ENCODE measurements at places on chromosomes 2 and 18.

DNA sequence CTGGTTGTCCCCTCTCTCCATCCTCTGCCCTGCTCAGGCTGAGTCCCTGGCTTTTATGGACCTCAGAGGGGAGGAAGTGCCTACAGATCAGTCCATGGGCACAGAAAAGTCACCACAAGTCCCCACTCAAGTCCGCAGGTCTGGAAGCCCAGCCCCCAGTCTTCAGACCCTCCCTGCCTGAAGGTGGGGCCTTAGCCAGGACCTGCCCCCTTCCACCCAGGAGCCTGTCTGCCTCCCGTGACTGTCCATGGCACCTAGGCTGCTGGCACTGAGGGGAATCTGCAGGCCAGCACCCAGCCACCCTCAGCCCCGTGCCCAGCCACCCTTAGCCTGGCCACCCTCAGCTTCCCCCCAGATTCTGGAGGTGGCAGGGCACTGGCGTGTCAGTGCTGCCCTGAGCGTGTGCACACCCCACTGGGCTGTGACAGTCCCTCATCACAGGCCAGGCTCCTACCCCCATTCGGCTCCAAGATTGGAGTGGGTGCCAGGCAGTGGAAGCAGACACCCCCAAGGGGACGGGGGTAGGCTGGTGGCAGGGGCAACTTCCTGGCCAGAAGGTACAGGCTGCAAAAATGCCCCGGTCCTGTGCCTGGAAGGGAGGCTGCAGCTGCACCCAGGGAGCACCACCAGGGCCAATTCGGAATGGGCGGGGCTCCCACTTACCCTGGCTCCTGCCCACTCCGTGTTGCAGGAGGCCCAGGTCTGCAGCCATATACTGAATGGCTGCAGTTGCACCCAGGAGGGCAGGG, 154.7 kb upstream of the RMP24 start:
- H3K4me1 ChIP-seq = no peaks in the 10 kb centered on the region
- no peak for DNase-seq
- peaks cover 18% of the 10 kb centered on the region for H3K27me3 ChIP-seq
- no peak overlapping the region for H3K27ac ChIP-seq

- H3K4me1 ChIP-seq = no peaks in the 10 kb centered on the region
- peaks cover 10% of the 10 kb centered on the region for H3K27me3 ChIP-seq
- H3K27ac ChIP-seq = no peak overlapping the region
Measured at GRCh38 chr18:36334798-36335197, 37.3 kb downstream of the FHOD3 start.

- peak overlapping the region; percentile 48 for H3K4me3 ChIP-seq
- no peaks in the 10 kb centered on the region for H3K36me3 ChIP-seq
- H3K27ac ChIP-seq = peak overlapping the region; percentile 97
- DNase-seq = peak; percentile 78
Measured at GRCh38 chr2:9655441-9656269, 24.9 kb upstream of the YWHAQ start.

GRCh38 chr2:209876211-209876610, 104.6 kb downstream of the UNC80 start:
- no peaks in the 10 kb centered on the region for H3K4me1 ChIP-seq
- no peaks in the 10 kb centered on the region for H3K36me3 ChIP-seq
- no peak overlapping the region for H3K27ac ChIP-seq
- no peak overlapping the region for H3K4me3 ChIP-seq

GRCh38 chr2:203400805-203401585, 72.8 kb downstream of the ABI2 start:
- peaks cover 44% of the 10 kb centered on the region for H3K36me3 ChIP-seq
- DNase-seq = no peak
- no peak overlapping the region for H3K4me3 ChIP-seq
- no peak overlapping the region for H3K27ac ChIP-seq
- no peaks in the 10 kb centered on the region for H3K27me3 ChIP-seq

DNA sequence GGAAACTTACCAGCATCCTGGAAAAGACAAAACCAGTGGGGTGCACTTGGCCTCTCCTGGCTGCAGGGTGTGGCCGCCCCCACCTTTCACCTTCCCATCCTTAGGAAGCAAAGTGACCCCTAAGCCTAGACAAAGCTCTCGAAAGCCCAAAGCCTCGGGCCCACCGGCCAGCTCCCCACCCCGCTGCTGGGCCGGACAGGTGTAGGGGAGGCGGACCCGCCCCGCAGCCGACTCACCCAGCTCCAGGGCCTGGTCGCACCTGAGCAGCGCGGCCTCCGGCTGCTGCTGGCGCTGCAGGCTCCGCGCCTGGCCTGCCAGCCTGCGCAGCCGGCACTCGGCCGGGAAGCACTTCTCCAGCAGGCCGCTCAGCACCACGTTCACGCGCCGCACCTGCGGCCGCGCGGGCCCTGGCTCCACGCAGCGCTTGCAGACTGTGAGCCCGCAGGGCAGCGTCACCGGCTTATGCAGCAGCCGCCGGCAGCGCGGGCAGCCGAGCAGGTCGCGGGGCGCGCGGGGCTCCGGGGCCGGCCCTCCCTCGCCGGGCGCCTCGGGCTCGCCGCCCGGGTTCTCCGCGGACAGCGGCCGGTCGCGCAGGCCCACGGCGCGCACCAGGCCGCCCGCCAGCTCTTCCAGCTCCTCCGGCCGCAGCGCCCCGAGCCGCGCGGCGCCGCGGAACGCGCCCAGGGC, 979 bp downstream of the LONRF2 start:
- peaks cover 73% of the 10 kb centered on the region for H3K27me3 ChIP-seq
- peak overlapping the region; percentile 3 for H3K4me3 ChIP-seq
- no peaks in the 10 kb centered on the region for H3K36me3 ChIP-seq
- no peak overlapping the region for H3K27ac ChIP-seq

DNA sequence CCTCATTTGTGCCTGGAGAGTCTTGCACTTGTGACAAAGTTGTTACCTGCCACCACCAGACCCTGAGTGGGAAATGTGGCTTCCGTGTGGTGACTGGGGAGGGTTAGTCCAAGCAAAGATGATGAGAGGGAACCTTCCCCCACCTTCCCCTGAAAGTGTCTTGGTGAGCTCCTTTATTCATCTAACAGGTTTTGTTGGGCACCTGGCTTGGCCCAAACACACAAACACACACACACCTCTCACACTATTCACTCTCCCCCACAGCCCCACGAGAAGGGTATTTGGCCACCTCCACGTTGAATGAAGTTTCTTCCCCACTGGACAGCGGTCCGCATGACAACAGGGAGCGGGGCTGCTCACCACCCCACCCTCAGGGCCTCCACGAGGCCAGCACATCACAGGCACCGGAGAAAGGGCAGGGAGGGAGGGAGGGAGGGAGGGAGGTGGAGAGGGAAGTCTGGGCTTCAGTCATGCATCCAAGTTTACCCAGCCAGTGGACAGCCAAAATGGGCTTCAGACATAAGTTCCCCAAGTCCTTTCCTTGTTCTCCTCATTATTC, 1.4 kb downstream of the CIB4 start:
- no peak for DNase-seq
- H3K27me3 ChIP-seq = peaks cover 36% of the 10 kb centered on the region
- no peaks in the 10 kb centered on the region for H3K4me1 ChIP-seq
- H3K4me3 ChIP-seq = no peak overlapping the region

DNA sequence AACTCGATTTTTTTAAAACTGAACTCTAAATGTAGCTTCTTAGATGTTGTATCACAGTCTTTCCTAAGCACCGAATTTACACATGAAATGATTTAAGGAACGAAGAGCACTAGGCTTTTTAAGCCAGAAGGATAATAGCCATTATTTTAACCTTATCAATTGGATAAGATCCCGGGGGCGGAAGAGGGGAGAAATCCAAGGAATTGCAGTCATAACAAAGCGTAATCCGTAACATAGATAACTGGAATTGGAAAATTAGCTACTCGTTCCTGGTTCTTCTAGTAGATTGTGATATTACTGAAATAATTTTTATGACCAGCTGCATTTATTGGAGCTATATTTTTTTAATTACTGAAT, 988 bp upstream of the KANSL1L start:
- peak overlapping the region; percentile 97 for H3K4me3 ChIP-seq
- peak overlapping the region; percentile 89 for H3K27ac ChIP-seq
- no peak for DNase-seq
- H3K27me3 ChIP-seq = peaks cover 4% of the 10 kb centered on the region
- peaks cover 36% of the 10 kb centered on the region for H3K4me1 ChIP-seq

DNA sequence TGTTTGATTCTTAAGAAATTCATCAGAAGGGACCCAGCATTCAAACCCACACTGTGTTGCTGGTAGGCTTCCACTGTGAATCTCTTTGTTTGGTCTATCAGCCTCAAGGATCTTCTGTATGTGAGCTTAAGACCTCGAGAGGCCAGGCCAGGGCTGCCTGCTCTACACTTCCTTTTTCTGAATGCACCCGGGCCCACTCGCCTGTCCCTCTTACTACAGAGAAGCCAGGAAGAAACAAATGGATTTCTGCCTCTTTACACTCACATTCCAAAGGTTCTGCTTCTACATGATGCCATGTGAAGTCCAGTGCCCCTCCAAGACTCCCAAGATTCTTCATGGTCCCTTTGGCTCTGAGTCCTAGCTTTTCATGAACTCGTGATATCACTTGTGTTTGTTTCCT, 25.4 kb upstream of the MRPL19 start:
- H3K4me3 ChIP-seq = no peak overlapping the region
- H3K4me1 ChIP-seq = peaks cover 2% of the 10 kb centered on the region
- H3K36me3 ChIP-seq = no peaks in the 10 kb centered on the region
- H3K27ac ChIP-seq = no peak overlapping the region
- peaks cover 25% of the 10 kb centered on the region for H3K27me3 ChIP-seq

DNA sequence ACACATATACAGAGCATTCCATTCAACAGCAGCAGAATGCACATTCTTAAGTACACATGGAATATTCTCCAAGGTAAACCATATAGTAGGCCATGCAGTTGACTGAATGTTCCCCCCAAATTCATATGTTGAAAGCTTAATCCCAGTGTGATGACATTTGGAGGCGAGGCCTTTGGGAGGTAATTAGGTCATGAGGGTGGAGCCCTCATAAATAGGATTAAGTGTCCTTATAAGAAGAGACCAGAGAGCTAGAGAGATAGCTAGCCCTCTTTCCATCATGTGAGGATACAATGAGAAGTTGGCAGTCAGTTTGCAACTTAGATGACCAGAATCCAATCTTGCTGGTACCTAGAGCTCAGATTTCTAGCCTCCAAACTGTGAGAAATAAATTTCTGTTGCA, 27.6 kb downstream of the TMEM185B start:
- no peak overlapping the region for H3K27ac ChIP-seq
- DNase-seq = no peak
- no peaks in the 10 kb centered on the region for H3K27me3 ChIP-seq
- peaks cover 8% of the 10 kb centered on the region for H3K36me3 ChIP-seq
- H3K4me1 ChIP-seq = no peaks in the 10 kb centered on the region

DNA sequence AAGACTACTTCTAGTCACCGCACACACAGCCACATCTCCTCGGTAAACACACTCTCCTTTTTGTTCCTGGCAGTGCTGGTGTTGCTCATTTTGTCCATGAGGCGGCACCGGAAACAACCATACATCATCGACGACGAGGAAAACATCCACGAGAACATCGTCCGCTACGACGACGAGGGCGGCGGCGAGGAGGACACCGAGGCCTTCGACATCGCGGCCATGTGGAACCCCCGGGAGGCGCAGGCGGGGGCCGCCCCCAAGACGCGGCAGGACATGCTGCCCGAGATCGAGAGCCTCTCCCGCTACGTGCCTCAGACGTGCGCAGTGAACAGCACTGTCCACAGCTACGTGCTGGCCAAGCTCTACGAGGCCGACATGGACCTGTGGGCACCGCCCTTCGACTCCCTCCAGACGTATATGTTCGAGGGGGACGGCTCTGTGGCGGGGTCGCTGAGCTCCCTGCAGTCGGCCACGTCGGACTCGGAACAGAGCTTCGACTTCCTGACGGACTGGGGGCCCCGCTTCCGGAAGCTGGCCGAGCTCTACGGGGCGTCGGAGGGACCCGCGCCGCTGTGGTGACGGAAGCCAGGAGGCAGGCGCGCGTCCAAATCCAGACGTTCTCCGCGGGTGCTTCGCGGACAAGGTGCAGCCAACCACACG, 221.0 kb downstream of the CDH20 start:
- peak; percentile 38 for DNase-seq
- peak overlapping the region; percentile 36 for H3K4me3 ChIP-seq
- H3K36me3 ChIP-seq = no peaks in the 10 kb centered on the region
- peaks cover 11% of the 10 kb centered on the region for H3K4me1 ChIP-seq
- H3K27ac ChIP-seq = peak overlapping the region; percentile 23

DNA sequence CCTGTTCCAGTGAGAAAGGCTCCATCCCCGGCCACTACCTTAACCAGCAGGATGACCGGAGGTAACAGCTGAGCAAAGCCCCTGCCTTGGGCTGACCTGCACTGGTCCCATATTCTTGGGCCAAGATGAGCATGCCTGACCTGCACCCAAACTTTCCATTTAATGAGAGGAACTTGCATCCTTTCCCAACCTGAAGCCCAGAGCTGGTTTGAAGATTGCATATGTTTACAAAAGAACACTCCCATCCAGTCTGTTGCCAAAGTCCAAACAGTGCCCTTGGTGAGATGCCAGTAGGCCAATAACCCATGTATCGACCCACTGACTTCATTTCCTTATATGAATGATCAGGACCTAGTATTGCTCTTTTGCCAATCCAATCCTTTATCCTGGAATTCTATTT, 5.5 kb upstream of the NPAS2 start:
- peaks cover 14% of the 10 kb centered on the region for H3K27me3 ChIP-seq
- H3K36me3 ChIP-seq = no peaks in the 10 kb centered on the region
- H3K4me1 ChIP-seq = peaks cover 47% of the 10 kb centered on the region
- DNase-seq = no peak
- no peak overlapping the region for H3K4me3 ChIP-seq

DNA sequence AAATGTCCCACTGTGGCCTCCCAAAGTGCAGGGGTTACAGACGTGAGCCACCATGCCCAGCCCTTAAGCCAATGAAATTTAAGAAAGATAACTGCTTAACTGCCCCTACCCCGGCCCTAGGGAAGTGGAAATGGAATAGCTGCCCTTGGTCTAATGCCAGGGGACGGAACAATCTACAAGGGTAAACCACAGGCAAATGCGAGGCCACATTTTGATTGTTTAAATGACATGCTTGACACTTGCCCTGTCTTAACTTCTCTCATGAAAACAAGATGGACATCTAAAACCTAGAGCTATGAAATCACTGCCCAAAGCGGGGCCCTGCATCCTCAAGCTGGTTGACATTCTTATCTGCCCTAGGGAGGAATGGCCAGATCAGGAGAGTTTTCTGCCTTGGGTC, 5.5 kb upstream of the ITSN2 start:
- H3K4me1 ChIP-seq = peaks cover 4% of the 10 kb centered on the region
- no peak overlapping the region for H3K27ac ChIP-seq
- H3K4me3 ChIP-seq = no peak overlapping the region

DNA sequence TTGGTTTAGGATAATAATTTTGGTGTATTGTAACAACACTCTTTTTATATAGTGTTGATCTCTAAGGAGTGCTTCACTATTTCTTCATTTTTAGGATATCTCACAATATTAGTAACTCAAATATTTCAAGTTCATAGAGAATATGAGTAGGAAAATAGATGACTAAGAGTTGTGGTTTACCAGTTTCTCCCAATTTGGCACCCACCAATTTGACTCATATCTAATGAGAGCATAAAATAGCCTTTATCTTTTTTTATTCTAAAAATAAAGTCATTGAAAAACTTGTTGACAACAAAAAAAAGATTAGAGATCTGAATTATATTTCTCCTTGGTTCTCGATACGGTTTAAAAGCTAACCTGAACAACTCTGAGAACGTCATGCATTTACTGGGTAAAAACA, 204.0 kb downstream of the PARD3B start:
- H3K27me3 ChIP-seq = peaks cover 3% of the 10 kb centered on the region
- no peaks in the 10 kb centered on the region for H3K36me3 ChIP-seq
- no peak overlapping the region for H3K27ac ChIP-seq
- H3K4me1 ChIP-seq = peaks cover 8% of the 10 kb centered on the region
- H3K4me3 ChIP-seq = no peak overlapping the region
